Spinal cord (tissue), 10 donors: ENCODE measurements at places on chromosomes 7 and 10.

DNA sequence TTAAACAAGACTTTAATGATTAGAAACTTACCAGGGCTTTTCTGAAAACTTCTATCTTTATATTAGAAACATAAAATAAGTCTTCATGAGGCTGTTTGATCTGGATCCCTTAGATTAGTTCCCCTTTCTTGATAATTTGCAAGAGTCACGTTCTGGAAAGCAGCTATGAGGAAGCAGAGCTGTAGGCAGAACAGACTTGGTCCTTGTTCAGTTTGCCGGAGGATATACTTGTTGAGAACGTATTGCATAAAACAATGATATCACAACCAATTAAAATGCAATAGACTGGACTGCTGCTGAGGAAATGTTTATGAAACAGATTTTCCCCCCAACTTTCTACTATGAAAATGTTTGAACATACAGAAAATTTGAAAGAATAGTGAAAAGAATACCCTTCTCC, 2.8 kb downstream of the SAMD9L start:
- no peak for DNase-seq

GRCh38 chr7:36039243-36039642, 113.8 kb upstream of the EEPD1 start:
- DNase-seq, result no peak

- no peak for DNase-seq
Measured at GRCh38 chr7:156616269-156617202, 24.0 kb upstream of the RNF32 start.

- no peak for DNase-seq
Measured at GRCh38 chr7:10083766-10084165, 889.9 kb upstream of the PHF14 start.

DNA sequence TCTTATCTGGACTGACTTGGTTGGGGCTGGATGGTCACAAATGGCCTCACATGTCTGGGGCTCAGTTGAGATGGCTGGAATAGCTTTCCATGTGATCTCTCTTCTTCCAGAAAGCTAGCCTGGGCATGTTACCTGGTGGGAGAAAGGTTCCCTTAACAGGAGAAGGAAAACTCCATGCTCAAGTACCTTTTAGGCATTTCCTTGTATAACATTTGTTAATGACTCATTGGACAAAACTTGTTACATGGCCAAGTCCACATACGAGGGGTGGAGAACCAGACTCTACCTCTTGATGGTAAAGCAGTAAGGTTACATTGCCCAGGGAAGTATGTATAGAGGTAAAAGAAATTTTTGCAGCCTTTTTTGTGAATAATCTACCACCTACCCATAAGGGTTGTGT, 826.4 kb downstream of the LRMDA start:
- no peak for DNase-seq
